ENCODE measurements at places on chromosomes 4 and X. TPM values are rescaled to one million over a fixed set of nuclear protein-coding genes. Genes with fewer than 3 reads are reported as not detected.

GRCh38 chrX:100672966-100673365, 29.0 kb downstream of the SRPX2 start:
- DNase-seq: no peak

DNA sequence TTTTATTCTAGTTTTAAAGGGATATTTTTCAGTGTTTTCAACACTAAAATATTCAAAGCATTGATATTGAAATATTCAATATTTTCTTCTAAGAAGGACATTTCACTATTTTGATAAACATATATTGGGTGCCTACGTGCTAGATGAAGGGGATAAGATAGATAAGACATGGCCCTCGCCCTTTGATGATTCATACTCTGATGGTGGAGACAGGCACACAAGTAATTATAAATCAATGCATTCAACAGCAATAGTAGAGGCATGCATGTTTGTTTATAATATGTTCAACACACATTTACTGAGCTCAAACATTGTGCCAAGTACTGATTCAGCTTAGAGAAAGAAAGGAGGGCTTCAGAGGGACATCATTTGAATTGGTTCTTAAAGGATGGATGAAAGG, 22.7 kb downstream of the TMEM47 start:
- no peak for DNase-seq

USP17L21 gene
- not detected for total RNA-seq

COL4A5 gene
- total RNA-seq: 2.4 TPM

CXXC4 gene
- total RNA-seq: 1.4 TPM

DNA sequence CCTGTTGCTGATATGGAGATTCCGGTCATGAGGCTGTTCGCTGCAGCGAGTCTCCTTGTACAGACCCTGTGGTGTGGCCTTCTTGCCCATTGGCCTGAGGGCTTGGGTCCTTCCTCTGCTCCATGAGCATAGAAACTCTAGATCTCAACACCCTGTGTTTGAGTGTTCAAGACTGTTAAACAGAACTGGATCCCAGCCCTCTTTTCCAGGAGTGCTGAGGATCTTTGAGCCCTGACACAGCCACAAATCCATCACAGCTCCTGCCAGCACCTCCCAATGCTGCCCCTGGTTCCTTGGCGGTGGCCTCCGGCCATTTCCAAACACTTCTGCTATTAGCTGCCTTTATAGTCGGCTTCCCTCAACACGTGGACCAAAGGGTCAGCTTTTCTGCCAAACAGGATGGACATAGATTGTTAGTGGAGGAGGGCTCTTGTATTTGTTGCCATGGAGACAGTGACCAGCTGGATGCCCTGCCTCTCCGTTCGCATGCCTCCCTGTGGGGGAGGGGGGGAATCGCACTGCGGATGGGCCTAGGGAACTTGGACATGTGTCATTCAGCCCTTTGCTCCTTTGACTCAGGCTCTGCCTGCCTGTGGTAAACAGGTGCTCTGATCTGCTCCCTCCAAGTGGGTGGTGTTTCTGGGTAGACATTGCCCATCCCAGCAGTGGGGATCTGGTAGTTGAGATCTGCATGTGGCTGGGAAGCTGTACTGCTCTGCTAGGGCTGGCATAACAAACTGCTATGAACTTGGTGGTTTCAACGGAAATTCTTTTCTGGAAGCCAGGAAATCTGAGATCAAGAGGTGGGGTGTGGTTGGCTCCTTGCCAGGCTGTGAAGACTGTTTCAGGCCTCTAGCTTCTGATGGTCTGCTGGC, 6.9 kb upstream of the WDR1 start:
- no peak for DNase-seq

RBMXL3 gene
- total RNA-seq: not detected

Measured in left colon (tissue), 2 donors.